ENCODE measurements at places on chromosomes 16 and 17.

DNA sequence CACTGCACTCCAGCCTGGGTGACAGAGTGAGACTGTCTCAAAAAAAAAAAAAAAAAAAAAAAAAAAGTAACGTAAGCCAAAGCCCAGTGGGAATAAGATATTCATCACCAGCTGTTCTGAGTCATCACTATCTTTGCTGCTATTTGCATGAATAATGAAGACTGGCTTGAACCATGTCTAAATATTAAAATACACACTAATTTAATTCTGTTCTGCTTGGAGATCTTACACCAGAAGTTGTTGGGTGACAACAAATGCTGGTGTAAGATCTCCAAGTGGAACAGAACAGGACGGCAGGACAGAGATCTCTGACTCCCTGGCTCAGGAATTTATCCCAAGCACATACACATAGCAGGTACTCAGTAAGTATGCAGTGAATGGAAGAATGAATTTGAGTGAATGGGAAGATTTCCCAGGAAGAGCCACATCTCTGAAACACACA lies 19.6 kb downstream of the DNAH17 start:
- DNase-seq = no peak

GRCh38 chr17:49393491-49394255 lies 21.0 kb downstream of the PHB1 start:
- DNase-seq = no peak

GRCh38 chr17:39716879-39717536 lies 13.3 kb downstream of the MIEN1 start:
- DNase-seq = no peak

- no peak for DNase-seq
Measured at GRCh38 chr16:75089486-75090202, 26.9 kb downstream of the LDHD start.

- peak; percentile 91 for DNase-seq
Measured at GRCh38 chr17:45098869-45099616, 33.3 kb downstream of the PLCD3 start.

GRCh38 chr17:33209671-33210070 lies 83.4 kb downstream of the ASIC2 start:
- DNase-seq = no peak

DNA sequence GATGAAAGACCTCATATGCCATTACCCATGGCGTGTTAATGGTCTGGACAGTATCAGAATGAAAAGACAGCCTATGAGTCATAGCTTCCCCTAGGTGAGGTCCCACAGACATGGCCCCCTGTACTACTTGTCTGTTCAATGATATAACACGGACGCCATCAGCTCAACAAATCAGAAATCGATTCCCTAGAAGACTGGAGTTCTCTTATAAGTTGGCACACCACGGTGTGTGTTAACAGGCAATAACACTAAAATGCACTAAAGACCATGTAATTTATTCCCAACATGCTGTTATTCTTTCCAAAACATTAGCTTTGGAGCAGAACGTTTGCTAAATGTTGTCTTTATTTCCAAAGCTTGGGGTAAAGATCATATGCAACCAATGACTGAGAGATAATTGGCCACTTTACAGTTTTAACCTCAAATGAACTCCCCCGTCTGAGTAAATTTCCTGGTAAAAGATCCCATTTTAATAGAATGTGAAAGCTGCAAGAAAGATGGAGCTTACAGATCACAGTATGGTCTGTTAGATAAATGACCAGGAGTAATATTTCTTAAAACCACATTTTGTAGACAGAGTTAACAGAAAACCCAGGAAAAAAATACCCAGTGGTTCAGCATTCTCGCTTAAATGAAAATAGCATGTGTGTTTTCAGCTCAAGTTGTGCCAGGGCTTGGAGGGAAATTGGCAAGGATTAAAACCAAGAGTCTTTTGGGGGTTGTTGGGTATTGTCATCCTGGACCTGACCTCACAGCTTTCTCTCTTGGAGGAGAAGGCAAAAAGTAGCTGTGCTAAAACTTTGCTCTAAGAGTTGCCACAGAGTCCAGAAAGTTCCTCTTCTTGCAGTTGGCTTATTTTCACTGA lies 65.9 kb downstream of the PCTP start:
- no peak for DNase-seq

- DNase-seq = no peak
Measured at GRCh38 chr16:78624366-78624765, 524.9 kb downstream of the WWOX start.

DNA sequence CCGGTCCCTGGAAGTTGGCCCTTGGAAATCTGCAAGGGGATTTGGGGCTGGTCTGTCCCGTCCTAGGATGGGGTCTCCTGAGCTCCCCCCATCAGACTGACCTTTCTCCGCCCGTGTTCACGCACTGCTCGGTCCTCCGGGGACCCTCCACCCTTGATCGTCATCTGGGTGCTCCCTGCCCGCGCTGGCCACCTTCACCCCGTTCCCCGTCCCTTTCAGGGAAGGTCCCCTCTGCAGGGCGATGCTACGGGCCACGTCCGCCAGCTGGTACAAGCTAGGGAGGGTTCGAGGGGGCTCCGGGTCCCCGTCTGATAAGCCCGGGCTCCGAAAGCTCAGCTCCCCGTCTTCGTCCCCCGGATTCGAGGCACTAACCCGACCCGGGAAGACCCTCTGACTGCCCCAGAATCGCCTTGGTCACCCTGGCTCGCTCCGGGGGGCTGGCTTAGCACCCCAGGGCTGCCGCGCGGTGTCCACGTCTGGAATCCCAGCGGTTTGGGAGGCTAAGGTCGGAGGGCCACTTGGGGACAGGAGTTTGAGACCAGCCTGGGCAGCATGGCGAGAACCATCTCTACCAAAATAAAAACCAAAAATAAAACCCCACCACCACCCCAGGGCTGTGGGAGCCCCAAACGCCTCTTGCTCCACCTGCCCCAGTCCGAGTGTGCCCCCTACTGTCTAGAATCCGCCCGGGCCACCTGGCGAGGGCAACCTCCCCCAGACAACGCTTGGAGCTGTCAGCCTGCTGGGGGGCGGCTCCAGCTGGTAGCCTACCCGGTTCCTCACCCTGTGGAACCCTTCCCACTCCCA lies 1.1 kb upstream of the SLC43A2 start:
- DNase-seq = no peak

- DNase-seq = no peak
Measured at GRCh38 chr16:1089822-1090619, 6.0 kb downstream of the C1QTNF8 start.

DNA sequence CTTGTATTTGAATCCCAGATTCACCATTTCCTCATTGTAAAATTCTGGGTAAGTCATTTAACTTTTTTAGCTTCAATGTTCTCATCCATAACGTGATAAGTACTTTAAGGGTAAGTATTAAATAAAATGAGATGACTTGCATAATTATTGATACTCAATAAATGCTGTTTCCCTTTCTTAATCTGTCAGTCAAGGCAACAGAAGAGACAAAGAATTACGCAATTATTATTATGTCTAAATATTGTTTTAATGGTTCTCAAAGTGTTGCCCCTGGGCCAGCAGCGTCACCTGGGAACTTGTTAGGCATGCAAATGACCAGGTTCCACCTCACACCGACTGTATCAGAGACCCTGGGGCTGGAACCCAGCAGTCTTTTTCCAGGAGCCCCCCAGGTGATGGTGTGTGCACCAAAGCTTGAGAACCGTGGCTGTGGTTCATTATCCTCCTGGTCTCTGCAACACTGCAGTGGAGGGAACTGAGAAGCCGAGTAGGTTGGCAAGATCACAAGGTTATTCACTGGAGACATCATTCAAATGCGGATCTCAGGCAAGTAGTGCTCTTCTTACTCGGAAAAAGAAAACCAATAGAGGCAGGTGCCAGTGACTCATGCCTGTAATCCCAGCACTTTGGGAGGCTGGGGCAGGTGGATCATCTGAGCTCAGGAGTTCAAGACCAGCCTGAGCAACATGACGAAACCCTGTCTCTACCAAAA lies 43.5 kb downstream of the LYRM9 start:
- DNase-seq = no peak

DNA sequence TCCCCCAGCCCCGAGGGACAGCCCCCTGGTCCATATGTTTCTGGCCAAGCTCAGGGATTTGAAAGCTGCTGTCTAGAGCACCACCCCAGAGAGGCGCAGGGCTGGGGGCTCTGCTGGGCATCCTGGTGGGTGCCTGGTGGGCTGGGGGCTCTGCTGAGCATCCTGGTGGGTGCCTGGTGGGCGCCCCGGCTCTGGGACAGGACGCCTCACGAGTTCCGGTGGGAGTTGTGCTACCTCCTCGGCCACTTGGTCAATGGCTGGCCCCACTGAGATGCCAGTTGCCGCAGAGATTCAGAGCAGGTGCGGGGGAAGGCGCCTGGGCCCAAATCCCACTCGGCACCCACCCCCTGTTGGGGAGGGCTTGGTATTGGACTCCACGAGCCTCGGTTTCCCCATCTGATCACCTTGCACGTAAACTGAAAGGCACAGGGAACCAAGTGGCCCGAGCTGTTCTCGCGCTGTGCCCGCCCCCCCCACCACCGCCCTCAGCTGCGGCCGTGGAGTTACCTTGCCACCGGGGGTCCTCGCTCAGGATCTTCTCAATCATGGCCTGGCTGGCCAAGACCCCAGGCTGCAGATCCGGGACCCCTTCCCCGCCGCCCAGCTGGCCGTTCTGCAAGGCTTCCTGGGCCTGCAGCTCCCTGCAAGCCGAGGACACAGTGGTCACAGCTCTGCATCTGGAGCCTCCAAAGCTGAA lies 13.3 kb downstream of the UNKL start:
- no peak for DNase-seq

Data from dorsolateral prefrontal cortex (tissue), 122 donors.